ENCODE measurements at places on chromosomes 4 and X. TPM values are rescaled to one million over a fixed set of nuclear protein-coding genes. Genes with fewer than 3 reads are reported as not detected.

DNA sequence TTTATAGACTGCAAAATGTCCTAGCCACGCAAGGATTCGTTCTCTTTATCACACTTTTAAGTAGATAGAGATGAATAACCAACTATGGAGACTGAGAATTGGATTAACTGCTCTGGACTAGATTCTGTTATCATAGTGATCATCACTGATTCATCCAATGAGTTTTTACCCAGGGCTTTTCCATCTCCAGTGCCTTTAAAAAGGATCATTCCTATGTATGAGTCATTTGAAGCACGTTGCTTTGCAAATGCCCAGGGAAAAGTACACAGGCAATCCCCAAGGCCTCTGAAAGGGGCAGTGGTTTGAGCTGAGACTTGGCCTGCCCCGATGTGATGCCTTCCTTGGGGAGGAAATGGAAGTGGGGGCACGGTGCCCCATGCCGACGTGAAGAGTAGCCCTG is 122.7 kb upstream of the PSAPL1 start:
- no peaks in the 10 kb centered on the region for H3K4me1 ChIP-seq
- H3K4me3 ChIP-seq = no peak overlapping the region
- no peaks in the 10 kb centered on the region for H3K27me3 ChIP-seq
- no peaks in the 10 kb centered on the region for H3K36me3 ChIP-seq

DNA sequence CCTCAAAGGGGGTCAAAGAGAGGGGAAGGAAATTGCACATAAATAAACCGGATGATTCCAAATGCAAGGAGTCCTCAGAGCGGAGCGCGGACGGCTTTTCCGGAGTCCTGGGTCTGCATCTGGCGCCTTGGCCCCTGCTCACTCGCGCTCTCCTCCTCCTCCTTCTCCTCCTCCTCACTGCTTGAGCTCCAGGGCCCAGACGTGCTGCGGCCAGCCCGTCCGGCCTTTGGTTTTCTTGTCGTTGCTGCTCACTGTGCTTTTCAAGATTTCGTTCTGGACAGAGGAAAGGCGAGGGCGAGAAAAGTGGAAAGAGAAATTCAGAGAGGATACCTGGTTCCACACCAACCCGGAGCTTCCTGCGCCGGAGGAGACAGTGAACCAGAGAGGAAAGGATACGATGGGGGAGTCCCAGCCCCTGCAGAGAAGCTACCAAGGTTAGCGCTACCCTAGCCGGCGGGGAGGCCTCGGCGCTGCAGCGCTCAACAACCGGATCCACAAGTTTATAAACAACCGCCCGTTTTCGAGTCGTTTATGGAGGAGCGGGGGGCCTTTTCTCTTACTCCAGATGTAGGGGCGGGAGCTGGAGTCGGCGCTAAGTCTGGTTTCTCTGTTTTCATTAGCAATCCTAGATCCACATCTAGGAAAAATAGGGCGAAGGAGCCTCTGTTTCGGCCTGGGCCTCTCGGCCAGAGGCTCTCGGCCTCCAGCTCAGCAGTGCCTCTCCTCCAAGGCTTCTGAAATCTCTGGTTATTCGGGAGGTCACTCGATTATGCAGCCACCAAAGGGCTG is 2.7 kb downstream of the HAND2 start:
- H3K27ac ChIP-seq = no peak overlapping the region
- H3K4me1 ChIP-seq = peaks cover 4% of the 10 kb centered on the region
- H3K4me3 ChIP-seq = no peak overlapping the region
- peaks cover 67% of the 10 kb centered on the region for H3K27me3 ChIP-seq

- H3K27me3 ChIP-seq = no peaks in the 10 kb centered on the region
- no peak for DNase-seq
- H3K36me3 ChIP-seq = no peaks in the 10 kb centered on the region
- no peak overlapping the region for H3K4me3 ChIP-seq
- H3K27ac ChIP-seq = no peak overlapping the region
Observed at GRCh38 chr4:123785538-123785937, 388.9 kb downstream of the SPRY1 start.

DNA sequence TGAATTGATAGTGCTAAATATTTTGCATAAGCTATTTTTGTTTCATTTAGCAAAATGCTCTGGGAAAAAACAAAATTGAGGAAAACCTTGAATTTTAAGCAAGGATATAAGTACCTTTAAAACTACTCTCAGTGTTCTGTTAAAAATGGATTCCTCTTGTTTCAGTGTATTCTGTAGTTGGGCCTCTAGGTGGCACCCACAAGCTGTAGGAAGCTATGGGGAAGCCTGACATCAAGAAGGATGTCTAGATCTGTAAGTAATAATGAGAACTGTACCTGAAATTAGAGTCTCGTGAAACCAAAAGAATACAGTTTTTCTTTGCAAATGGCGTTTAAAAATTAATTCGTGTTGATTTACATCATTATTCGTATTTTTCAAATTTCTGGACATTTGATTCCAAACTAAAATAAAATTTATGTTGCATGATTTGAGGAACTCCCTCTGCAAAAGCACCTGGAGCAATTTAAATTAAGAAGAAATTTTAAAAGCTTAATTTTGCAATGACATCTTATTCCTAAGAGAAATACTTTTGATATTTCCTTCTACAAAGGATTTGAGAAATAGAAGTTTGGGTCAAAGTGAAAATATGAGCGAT is 51.2 kb downstream of the TMPRSS11E start:
- no peaks in the 10 kb centered on the region for H3K4me1 ChIP-seq
- peak; percentile 28 for DNase-seq
- H3K27me3 ChIP-seq = no peaks in the 10 kb centered on the region
- H3K36me3 ChIP-seq = no peaks in the 10 kb centered on the region
- no peak overlapping the region for H3K27ac ChIP-seq

- no peak overlapping the region for H3K27ac ChIP-seq
- no peaks in the 10 kb centered on the region for H3K4me1 ChIP-seq
- no peak overlapping the region for H3K4me3 ChIP-seq
- H3K36me3 ChIP-seq = no peaks in the 10 kb centered on the region
- H3K27me3 ChIP-seq = no peaks in the 10 kb centered on the region
Observed at GRCh38 chr4:119984996-119985395, 81.7 kb downstream of the MAD2L1 start.

DNA sequence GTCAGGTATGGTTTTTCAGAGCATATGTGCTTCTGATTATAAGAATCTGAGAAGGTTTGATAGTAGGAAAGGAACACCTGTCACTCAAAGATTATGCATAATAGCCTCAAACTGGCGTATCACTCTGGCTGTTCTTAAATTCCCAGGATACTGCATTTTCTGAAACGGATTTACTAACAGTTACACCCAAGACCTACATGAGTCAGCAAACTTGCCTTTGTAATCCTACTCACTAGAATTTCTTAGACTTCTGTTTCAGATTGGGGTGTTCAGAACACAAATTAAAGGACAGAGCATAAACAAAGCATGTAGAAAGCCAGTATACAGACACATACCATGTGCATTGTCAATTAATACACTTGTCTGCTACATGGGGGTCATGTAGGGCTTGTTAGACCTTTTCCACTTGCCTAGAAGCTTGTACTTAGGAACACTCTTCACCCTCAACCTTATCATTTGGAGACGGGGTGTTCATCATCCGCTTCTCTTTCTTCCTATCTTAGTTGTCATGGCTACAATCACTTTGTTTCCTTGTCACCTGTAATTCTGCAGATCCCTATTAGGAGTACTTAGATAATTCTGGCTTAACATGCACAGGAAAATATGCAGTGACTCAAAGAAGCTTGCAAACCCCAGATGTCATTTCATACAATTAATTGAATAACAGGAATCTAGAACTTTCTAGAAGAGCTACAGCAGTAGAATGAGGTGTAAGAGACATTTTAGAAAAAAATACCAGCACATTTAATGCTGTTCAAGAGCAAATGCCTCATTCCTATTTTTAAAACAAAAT is 593.0 kb upstream of the TENM3 start:
- H3K36me3 ChIP-seq = no peaks in the 10 kb centered on the region
- H3K4me3 ChIP-seq = no peak overlapping the region
- H3K27ac ChIP-seq = no peak overlapping the region
- no peaks in the 10 kb centered on the region for H3K4me1 ChIP-seq
- no peaks in the 10 kb centered on the region for H3K27me3 ChIP-seq

DNA sequence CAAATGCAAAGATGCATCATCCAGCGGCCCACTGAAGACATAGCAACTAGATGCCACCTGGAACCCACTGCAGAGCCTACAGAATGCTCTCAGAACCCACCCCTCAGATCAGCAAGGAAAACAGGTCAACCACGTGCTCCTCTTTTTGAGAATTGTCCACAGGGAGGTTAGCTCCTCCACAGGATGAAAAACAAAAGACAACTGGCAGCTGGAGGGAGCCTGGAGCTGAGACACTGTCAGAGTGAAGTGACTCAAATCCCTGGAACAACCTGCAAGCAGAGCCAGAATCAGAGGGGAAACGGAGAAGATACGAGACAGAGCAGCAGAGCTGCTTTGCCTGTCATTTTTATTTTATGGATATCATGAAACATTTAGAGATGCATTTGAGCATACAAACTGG is 277.6 kb downstream of the GASK1B start:
- no peaks in the 10 kb centered on the region for H3K27me3 ChIP-seq
- no peaks in the 10 kb centered on the region for H3K4me1 ChIP-seq
- H3K27ac ChIP-seq = no peak overlapping the region

GRCh38 chr4:109978704-109979454 is 66.2 kb downstream of the EGF start:
- no peak overlapping the region for H3K27ac ChIP-seq
- H3K4me1 ChIP-seq = no peaks in the 10 kb centered on the region
- H3K36me3 ChIP-seq = no peaks in the 10 kb centered on the region

GRCh38 chr4:105059337-105059736 is 87.3 kb upstream of the TET2 start:
- no peak overlapping the region for H3K4me3 ChIP-seq
- no peaks in the 10 kb centered on the region for H3K36me3 ChIP-seq
- no peaks in the 10 kb centered on the region for H3K4me1 ChIP-seq
- DNase-seq = no peak

- H3K4me3 ChIP-seq = no peak overlapping the region
- no peaks in the 10 kb centered on the region for H3K36me3 ChIP-seq
- no peaks in the 10 kb centered on the region for H3K27me3 ChIP-seq
- no peaks in the 10 kb centered on the region for H3K4me1 ChIP-seq
- no peak for DNase-seq
Observed at GRCh38 chrX:2824886-2825285, 3.8 kb upstream of the GYG2 start.

DNA sequence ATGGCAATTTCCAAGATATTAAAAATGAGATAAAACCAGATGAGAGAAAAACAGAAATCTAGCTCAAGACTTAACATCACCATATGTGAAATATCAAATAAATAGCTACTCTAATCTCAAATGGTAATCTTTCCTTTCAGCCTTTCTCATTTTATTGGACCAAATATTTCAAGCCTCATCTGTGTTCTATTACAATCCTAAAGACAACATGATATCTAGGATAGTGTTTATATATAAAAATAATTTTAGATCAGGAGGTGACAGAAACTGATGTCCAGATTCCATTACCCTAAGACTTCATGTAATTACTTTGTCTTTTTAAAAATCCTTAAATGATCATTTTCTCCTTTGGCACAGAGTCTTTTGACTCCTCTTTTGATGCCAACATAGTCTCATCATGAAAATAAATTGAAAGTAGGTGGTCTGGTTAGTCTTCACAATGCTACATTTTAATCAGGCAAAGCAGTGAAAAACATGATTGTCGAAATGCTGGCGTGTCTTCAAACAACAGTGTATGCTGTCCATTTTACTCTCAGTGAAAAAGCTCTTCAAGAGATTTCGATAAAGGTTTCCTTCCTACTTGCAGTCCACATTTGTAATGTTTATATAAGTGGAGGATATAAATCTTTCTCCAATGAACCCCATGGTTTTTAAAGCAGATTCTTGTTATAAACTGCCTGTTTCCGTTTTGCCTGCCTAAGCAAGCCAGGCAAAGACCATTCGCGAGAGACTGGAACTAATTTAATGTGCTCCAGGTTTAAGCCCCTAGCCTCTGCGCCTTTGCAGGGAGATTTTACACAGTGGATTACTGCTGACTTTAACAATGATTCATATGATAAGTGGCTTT is 169.8 kb downstream of the SCFD2 start:
- H3K4me1 ChIP-seq = no peaks in the 10 kb centered on the region
- no peak for DNase-seq
- H3K4me3 ChIP-seq = no peak overlapping the region
- H3K36me3 ChIP-seq = no peaks in the 10 kb centered on the region
- H3K27me3 ChIP-seq = no peaks in the 10 kb centered on the region

DNA sequence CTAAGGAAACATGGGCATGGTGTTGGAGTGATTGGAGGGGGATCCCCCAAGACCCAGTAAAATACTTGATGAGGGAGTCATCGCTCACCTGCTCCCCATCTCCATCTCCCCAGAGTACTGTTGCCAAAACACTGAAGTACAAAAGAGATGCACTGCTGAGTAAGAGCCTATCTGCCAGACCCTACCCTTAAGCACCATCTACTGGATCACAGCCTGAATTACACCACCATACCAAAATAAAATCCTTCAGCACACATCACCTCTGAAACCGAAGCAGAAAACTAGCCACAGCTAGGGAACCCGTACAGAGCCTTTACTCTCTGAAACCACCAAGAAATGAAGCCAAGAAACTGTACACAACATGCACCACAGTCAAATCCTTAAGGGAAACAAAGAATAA is 466.3 kb upstream of the ACTRT1 start:
- no peaks in the 10 kb centered on the region for H3K36me3 ChIP-seq
- no peak for DNase-seq
- no peaks in the 10 kb centered on the region for H3K27me3 ChIP-seq

DNA sequence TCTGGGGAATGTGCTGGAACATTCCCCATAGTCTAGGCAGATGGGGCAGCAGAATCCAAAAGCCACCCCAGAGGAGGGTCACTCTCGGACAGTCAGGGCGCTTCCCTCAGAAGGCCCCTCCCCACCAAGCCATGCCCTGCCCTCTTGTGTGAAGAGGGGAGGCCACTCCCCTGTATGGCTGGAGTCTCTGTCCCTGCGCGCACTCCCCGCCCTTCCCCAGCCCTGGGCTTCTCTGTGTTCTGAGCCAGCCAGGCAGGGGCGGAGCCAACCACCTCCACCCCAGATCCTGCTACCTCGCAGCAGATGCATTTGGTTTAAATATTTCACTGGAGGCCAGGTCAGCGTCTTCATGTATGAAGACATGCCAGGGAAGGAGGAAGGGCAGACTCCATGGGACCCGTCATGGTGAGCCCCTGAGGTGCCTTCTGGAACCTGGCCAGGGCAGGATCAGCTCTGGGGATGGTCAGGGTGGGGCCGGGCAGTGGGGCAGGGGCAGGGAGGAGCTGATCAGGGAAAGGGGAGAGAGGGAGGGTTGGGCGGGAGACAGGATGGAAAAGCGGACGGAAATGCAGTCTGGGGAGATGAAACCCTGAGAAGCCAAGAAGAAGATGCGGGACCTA is 107.3 kb downstream of the ADRA2C start:
- H3K4me3 ChIP-seq = no peak overlapping the region
- H3K4me1 ChIP-seq = no peaks in the 10 kb centered on the region
- no peaks in the 10 kb centered on the region for H3K36me3 ChIP-seq
- H3K27me3 ChIP-seq = no peaks in the 10 kb centered on the region
- DNase-seq = no peak

The ANOS1 gene
- 0.46 TPM for total RNA-seq

The CCDC110 gene
- total RNA-seq = 1.0 TPM

The IL15 gene
- total RNA-seq = 0.54 TPM

The RFC1 gene
- total RNA-seq = 62.4 TPM

The MAMLD1 gene
- total RNA-seq = 0.14 TPM
